ENCODE measurements at places on chromosomes 11 and 22.

DNA sequence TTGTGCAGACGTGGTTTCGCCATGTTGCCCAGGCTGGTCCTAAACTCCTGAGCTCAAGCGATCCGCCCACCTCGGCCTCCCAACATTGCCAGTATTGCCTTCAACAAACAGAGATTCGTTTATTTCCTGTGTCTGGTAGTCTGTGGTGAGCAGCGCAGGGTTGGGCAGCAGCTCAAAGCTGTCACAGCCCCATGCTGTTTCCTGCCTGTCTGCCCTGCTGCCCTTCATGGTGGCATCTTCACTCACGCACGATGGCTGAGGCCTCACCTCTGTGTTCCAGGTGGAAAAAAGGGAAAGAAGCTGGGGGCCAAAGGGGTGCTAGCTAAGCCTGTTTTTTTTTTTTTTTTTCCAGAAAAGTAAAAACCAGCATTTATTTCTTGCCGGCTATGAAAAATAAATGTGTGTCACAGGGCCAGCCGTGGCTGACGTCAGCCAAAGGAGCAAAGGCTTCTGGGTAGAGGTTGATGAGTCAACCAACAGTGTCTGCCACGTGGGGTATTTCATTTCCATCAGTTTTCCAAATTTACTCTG lies 28.8 kb downstream of the TBC1D22A start:
- no peak for DNase-seq

GRCh38 chr22:21759646-21760376 lies 24.2 kb upstream of the YPEL1 start:
- DNase-seq, result no peak

DNA sequence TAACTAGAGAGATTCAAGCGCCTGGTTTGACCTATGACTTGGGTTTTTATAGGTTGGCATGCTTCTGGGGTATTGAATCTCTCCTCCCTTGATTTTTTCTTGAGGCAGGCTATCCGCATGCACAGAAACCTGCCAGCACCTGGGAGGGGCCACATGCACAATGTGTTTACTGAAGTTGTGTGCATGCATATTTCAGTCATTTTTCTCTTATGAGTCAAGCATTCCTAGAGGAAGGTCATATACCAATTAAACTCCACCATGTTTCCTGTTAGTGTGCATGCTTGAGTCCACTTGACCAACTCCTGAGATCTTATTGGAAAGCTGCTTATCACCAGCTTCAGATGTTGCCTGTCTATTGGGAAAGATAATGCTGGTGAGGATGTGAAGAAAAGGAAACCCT lies 1718.4 kb downstream of the LRRC4C start:
- no peak for DNase-seq

DNA sequence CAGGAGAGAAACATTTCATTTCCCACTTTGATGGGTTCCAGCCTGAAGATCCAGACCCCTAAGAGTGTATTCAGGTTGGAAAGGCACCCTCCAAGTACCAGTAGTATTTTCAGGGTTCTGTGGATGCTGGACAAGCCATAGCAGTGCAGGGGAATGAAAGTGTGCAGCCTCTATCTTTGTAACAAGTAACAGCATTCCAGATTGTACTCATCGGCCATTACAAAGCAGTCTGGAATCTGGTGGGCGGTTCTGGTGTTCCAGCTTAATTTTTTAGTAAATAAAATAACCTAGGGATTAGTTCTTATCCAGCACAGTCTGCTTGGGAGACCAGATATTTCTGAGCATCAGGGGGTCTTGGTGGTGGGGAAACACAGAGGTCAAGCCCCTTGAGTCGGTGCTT lies 22.6 kb downstream of the APLNR start:
- DNase-seq, result peak; percentile 43
